Renal cortical epithelial cell (primary cell): ENCODE measurements at places on chromosomes 4 and X. TPM values are rescaled to one million over a fixed set of nuclear protein-coding genes. Genes with fewer than 3 reads are reported as not detected.

DNA sequence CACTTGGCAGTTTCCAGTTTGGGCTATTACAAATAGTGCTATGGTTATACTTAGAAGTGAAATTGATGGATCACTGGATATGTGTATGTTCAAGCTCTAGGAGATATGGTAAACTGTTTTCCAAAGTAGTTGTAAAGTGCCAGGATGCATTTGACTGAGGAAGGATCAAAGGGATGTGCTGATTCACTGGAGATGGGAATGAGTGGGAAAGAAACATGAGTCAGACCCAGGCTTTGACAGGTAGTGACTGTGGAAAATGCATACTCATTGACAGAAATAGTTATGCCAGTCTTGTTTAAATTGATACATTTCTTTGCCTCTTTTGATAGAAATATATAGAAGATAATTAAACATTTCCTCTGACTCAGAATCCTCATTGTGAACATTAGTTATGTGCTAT, 77.9 kb downstream of the CEP135 start:
- DNase-seq: peak; percentile 83

DNA sequence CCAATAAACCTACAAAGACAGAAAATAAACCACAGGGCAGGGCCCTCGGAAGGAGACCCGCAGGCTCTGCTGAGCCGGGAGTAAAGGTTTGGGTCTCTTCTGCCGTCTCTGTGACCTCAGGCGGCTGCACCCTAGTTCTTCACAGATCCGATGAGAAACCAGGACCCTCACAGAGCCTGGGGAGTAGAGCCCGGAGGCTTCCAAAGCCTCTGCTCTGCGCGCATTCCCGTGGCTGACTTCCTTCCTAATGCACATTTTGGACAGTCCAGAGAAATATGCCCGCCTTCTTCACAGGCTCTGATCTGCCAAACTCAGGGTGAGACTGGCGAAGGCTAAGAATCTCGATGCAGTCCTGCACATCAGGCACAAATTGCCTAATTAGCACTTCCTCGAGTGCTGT, 245.5 kb downstream of the EVC2 start:
- no peak for DNase-seq

DNA sequence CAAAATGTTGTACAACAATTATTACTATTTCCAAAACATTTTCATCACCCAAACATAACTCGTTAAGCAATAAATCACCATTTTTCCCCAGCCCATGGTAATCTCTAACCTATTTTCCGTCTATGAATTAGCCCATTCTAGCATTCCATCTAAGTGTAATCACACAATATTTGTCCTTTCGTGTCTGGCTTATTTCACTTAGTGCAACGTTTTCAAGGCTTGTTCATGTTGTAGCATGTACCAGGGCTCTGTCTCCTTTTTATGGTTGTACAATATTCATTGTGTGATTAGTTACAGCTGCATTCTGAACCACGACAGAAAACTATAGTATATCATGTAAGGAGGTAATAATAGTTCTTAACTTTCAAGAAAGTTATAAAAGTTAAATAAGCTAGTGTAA, 656.0 kb upstream of the HS3ST1 start:
- DNase-seq: no peak

Gene HMGN5
- total RNA-seq: 1.6 and 4.4 TPM in 2 replicates

Gene ZXDA
- 8.2 and 8.5 TPM in 2 replicates for total RNA-seq

Gene MAML3
- 0.17 and 2.0 TPM in 2 replicates for total RNA-seq

DNA sequence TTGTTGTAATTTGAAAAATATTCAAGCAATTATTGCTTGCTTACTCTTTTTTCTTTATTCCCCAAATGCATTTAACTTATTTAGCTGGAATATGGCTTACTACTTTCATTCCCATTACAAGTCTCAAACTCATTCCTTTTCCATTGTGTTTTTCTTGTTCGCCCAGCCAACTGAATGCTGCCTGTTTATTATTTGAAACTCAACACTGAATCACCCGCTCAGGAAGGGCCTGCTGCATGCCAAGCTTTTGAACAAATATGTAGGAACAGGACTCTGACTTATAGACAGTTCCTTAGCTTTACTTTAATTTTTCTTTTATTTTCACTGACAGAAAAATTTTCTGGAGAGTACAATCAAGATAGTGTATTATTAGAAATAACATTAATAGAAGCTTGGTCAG, 12.9 kb downstream of the PCDH18 start:
- DNase-seq: no peak

GRCh38 chrX:137695417-137695816, 129.5 kb downstream of the ZIC3 start:
- DNase-seq: no peak

DNA sequence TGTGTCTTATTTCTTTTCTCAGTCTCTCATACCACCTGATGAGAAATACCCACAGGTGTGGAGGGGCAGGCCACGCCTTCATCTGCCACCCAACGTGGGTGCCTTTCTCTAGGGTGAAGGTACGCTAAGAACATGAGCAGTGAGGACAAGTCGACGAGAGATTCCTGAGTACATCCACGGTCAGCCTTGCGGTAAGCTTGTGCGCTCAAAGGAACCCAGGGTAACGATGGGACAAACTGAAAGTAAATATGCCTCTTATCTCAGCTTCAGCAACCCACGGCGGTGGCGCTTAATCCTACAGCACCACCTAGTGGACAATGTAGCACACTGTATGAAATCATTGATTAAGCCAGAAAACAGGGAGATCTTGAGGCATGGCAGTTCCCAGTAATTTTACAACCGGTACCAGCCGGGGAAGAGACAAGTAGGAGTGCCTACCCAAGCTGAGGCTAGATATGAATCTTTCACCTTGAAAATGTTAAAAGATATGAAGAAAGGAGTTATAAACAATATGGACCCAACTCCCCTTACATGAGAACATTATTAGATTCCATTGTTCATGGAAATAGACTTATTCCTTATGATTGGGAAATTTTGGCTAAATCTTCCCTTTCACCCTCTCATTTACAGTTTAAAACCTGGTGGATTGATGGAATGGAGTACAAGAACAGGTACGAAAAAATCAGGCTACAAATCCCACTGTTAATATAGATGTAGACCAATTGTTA, 63.0 kb downstream of the ZNF732 start:
- DNase-seq: peak; percentile 46

Gene RASGEF1B
- 14.3 and 55.9 TPM in 2 replicates for total RNA-seq

- DNase-seq: no peak
Observed at GRCh38 chr4:185534866-185535611, at the start of gene PDLIM3. Gene PDLIM3 (minus strand): TSS chr4:185535507. CDS start chr4:185535434, 73 bp downstream.

DNA sequence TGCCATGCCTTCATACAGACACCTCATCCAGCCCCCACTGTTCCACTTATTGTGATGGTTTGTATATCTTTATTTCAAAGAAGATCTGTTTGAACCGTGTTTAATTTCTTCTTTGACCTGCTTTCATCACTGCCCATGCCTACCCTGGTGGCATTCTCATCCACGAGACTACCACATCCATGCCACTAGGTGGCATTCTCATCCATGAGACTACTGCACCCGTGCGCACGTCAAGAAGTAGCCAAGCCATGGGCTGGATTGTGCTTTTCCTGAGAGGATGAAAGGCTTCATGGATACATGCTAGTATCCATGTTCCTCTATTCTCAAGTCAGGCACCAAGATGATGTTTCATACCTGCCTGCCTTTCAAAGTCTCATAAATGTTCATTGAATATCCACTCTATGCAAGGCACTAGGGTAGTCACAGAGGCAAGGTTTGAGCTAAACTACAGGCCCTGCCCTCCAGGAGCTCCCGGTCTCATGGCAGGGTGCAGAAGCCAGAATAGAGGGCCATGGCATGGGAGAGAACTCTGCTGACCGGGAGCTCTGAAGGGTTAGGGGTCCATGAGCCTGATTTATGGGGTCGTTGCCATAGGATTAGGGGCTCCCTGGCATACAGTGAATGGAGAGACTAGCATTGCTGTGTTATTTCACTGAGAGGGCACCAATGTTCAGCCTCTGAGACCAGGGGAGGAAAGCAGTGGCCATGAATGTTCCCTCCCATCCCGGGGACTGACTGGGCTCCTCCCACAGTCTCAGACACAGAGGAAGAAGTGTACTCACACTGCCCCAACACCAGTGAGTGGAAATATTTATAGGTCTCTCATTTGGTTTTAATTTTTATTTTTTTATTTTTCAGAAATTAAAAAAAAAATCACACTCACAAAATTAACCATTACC, 24.8 kb upstream of the EOLA2 start:
- DNase-seq: peak; percentile 43

Gene GSX2
- not detected in 2 replicates for total RNA-seq

DNA sequence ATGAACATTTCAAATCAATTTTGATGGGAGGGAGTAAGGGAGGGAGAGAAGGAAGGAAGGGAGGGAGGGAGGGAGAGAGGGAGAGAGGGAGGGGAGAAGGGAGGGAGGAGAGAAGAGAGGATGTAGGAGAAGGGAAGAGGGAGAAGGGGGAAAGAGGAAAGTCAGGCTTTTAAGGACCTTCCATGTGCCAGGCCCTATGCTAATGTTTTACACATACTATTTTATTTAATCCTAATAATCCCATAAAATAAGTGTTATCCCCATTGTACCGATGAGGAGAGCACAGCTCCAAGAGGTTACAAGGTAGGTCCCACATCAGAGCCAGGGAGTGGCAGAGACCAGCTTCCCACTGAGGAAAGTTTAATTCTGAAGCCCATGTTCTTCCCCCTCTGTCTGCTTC, 341.9 kb downstream of the RAB28 start:
- no peak for DNase-seq

DNA sequence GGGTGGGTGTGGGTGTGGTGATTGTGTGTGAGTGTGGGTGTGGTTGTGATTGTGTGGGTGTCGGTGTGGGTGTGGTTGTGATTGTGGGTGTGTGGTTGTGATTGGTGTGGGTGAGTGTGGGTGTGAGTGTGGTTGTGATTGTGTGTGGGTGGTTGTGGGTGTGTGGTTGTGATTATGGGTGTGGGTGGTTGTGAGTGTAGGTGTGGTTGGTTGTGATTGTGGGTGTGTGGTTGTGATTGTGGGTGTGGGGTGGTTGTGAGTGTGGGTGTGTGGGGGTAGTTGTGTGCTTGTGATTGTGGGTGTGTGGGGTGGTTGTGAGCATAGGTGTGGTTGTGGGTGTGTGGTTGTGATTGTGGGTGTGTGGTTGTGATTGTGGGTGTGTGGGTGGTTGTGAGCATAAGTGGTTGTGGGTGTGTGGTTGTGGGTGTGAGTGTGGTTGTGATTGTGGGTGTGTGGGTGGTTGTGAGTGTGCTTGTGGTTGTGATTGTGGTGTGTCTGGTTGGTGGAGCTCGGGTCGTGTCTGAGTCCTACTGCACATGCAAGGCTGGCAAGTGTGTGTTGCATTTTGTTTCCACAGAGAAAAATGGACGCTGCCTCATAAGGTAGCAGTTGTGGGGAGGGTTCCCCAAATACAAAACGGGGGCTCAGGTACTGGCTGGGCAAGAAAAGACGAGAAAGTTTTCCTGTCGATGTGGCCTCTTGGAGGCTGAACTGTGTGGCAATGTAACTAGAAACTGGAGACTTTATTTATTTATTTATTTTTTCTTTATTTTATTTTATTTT, 116.7 kb downstream of the UBE2K start:
- no peak for DNase-seq

DNA sequence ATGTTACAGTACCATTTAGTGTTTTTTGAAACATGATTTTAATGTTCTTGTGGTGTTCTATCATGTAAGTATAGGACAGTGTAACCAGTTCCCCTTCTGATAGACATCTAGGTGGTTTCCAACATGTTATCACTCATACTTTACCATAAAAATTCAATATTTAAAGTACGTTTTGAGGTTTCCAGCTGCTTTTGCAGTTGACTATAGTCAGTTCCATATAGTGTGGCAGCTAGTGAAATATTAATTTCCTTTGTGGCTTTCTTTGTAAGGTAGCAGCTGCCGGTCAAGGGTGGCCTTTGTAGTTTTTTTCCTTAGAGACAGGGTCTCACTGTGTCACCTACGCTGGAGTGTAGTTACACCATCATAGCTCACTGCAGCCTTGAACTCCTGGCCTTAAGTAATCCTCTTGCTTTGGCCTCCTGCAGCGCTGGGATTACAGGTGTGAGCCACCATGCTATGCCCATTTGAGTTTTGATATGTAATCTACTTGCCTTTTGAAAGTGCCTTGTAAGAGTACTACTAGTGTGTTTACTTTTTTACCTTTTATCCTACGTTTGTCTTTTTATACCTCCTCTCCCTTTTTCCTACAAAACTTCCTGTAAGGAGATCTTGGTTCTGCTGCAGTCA, 63.0 kb downstream of the ARHGAP10 start:
- no peak for DNase-seq

DNA sequence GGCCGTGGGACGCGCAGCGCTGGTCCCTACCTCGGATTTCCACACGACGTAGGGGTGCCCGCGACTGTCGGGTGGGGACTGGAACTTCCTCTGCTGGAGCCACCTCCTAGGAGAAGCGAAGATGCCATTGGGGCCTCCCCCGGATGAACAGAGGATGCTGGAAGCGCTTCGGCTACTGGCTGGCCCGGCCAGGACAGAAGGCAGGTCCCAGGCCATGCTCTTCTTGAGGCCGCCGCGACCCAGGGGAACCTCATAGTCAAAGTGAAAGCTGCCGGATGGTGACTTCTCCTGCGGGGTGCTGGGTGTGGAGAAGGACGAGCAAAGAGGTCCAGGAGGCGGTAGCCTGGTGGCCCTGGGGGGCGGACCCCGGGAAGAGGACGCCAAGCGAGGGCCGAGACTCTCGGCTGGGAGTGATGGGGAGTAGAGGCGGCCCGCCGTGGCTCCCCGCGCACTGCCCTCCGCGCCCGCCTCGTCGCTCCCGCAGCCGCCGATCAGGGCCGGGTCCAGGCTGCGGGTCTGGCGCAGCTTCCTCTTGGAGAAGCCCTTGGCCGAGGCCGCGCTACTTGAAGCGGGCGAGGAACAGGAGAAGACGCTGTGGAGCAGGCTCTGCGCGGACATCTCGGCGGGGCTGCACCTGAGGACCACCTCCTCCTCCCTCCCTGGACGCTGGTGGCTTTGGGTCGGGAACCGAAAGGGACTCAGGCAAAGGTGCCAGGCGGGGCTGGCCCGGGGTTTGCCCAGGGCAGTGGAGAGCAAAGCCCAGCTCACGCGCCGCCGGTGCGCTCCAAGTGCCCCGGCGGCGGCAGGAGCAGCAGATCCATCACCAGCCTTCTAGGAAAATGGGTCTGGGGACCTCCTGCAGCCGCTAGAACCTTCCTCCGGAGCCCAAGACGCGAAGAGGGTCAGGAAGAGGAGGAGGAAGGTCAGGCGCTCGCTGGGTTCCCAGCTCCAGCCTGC, 1.2 kb downstream of the ARHGAP6 start:
- DNase-seq: no peak

DNA sequence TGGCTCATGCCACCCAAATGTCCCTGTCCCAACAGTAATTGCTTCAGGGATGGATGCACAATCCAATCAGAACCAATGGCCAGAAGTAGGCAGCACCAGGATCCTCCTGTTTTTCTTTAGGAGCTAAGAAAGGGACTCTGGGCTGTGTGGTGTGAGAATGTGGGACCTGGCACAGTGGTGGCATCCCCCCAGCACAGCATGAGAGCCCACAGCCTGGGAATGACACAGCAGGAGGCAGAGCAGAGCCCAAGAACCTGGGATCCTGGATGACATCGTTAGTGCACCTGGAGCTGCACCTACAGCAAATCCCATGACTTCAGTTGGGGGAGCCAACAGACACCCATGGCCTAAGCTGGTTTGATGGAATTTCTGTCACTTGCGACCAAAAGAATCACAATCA, 70.7 kb upstream of the C4orf50 start:
- DNase-seq: no peak

GRCh38 chrX:45842926-45843315, 642.2 kb upstream of the DIPK2B start:
- no peak for DNase-seq
